ENCODE measurements at places on chromosomes 6 and 20.

- DNase-seq = no peak
Measured at GRCh38 chr6:97925504-97925903, 642.5 kb upstream of the MMS22L start.

DNA sequence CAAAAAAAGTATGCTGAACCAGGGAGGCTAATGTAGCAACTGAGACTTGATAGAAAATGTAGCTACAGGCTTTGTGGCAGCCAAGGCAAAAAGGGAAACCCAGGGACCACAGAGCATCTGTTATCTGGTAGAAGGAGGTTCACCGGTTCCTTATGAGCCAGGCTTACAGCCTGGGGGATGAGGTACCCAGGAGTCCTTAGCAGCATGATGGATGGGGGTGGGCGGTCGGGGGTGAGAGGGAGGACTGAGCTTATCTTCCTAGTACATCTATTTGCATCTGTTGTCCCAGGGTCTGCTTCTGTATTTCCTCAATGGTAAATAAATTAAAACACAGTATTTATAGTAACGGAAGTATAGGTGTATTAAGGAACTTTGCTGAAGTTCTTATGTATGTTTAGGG is 1.1 kb upstream of the GDAP1L1 start:
- no peak for DNase-seq

- DNase-seq = no peak
Measured at GRCh38 chr6:47852727-47853126, 70.9 kb downstream of the OPN5 start.

- DNase-seq = no peak
Measured at GRCh38 chr6:50112981-50113857, 63.5 kb upstream of the DEFB112 start.

DNA sequence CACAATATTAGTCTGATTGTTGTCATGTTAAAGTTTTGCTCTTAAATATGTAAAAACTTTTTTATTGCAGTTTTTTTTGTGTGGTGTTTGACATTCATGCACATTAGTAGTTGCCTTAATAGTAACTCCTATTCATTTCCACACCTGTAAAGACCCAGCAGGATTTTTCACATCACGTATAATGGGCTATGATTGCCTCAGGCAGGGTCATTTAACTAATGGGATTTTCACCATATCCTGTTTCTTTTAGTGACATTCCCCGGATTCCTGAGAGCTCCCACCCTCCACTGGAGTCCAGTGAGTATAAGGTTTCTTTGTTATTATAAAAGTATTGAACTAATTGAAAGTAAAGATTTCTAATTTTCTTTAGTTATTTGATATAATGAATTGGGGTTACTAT is 359.2 kb downstream of the RIMS1 start:
- DNase-seq = no peak

DNA sequence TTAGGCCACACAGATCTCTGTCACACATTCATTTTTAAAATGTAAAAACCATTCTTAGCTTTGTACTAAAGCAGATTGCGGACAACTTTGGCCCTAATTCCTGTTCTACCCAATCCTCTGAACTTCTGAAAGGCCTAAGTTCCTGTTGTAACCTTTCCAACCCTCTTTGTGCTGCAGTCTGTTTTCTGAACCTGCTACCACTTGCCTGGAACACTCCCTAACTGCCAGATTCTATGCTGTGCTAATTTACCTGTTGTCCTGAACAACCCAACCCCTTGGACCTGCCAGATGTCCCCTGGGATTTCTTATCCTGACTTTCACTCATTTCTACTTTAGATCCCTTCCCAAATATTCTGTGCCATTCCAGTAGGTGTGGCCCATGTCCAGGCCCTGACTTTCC is 398.7 kb downstream of the ZFAND3 start:
- DNase-seq = no peak

- no peak for DNase-seq
Measured at GRCh38 chr6:42391441-42391840, 60.3 kb downstream of the TRERF1 start.

- DNase-seq = no peak
Measured at GRCh38 chr6:143707697-143708096, 29.9 kb downstream of the PHACTR2 start.

GRCh38 chr6:167761794-167762258 is 64.9 kb upstream of the AFDN start:
- DNase-seq = no peak

DNA sequence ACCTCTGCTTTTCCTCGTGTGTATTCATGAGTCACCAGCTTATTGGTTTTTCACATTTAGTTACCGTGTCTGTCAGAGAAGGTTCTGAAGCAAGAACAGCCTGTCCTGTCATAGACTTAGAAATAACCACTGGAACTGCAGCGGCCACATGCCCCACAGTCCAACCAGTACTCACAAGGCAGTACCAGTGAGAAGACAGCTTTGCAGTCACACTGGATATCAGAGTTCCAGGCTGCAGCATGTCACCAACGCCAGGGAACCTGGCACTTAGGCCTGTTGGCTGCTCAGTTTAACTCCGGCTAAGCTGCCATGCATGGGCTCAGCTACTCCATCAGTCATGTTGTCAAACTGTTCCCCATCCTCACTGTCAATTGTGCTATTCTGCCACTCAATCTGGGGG is 40.1 kb downstream of the ADNP start:
- DNase-seq = no peak

GRCh38 chr6:1538810-1539478 is 70.8 kb upstream of the FOXC1 start:
- DNase-seq = no peak

DNA sequence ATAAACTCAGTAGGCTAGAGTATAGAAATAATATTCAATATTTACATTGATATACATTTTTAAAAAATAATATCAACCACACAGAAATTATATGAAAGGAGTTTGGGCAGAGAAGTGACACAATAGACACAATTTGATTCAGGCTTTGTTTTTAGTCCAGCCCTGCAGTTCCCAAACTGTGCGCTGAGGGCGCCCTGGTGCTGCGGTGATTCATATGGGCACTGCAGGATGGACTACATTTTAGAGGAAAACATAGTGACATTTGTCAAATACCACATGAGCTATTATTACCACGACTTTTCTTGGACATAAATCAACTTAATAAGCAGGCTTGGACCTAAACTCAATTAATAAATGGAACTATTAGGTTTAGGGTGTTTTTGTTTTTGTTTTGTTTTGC is 364.3 kb upstream of the ID4 start:
- no peak for DNase-seq

DNA sequence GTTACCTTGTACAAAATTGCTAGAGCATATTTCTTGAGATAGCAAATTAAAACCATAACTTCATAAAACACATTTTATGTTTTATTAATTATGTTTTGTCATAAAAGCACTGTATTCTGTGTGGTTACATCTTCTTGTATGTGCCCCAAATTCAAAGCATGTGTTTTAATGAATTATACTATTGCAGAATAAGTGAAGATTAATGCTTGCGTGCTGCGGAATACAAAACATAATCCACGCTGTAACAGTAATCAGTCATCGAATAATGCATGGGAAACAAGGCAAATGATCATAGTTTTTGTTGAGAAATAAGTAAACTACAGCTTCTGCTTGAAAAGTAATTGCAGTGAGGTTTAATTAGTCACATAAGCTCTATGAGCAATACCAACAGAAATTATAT is 459.2 kb upstream of the SOX4 start:
- no peak for DNase-seq

DNA sequence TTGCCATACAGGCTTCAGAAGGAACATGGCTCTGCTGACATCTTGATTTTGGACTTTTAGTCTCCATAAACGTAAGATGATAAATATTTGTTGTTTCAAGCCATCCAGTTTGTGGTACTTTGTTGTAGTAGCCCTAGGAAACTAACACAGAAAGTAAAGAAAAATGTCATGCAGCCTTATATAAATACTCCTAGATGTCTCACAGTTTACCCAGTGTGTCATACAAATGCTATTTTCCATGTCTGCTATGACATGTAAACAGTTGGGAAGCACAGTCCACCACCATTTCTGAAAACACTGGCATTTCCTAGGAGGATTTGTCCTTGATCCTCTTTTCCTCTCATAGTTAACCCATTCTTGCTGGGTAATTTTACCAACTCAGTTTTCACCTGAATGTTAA is 30.6 kb upstream of the ME1 start:
- no peak for DNase-seq

DNA sequence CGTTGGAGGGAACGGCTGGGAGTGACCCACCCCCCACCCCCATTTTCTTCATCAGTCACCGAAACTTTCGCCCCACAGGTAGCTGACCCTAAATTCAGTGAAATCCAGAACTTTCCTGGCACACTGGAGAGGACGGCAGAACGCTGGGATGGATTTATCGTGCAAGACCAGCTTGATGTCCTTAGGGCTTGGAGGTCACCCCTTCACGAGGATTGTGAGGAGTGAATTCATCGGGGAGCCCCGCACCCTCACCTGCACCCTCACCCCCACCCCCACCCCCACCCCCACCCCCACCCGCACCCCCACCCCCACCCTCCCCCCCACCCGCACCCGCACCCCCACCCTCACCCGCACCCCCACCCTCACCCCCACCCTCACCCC is 13.3 kb upstream of the TCFL5 start:
- DNase-seq = no peak

DNA sequence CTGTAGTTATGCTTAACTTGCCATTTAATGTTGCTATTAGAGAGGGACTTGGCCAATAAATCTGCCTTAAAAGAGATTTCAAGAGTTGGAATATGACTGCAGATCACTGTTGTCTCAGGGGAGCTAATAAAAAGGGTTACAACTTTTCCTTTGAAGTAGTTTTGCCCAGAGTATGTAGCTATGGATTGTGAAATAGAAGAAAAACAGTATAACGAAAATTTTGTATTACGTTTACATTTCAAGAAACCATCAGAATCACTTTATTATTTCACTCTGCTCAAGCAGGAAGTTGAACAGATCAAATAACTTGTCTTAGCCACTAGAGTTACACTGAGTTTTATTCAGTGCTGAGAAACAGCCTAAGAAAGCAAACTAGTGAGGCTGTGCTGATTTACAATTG is 3.0 kb upstream of the ZSCAN26 start:
- no peak for DNase-seq

DNA sequence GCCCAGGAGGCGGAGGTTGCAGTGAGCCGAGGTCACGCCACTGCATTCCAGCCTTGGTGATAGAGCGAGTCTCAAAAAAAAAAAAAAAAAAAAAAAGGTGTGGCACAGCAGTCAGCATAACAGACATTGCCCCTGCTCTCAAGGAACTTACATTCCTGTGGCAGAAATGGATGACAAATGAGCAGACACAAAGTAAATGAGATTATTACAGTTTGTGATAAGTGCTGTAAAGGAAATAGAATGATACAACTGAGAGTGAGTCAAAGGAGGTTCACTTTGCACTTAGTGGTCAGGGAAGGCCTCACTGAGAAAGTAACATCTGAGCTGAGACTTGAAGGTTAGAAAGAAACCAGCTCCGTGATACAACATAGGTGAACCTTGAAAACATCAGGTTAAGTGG is 36.4 kb downstream of the CEP250 start:
- no peak for DNase-seq

DNA sequence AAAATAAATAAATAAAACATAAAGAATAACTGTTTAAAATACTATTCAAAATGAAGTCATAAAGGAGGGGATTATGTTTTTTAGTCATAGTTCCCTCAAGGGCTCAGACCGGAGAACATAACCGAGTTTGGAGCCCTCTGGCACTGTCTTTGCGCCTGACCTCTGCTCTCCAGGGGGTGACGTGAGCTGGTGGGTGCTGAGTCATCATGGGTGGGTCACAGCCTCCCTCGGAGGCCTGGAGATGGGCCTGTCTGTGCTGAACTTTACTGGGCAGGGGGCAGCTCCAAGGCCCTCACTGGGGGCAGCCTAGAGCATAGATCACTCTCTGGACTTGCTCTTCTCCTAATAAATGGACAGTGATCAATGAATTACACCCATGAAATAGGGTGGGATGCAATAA is 3.1 kb upstream of the MAVS start:
- DNase-seq = no peak

- no peak for DNase-seq
Measured at GRCh38 chr6:154689493-154690255, 43.5 kb upstream of the SCAF8 start.

DNA sequence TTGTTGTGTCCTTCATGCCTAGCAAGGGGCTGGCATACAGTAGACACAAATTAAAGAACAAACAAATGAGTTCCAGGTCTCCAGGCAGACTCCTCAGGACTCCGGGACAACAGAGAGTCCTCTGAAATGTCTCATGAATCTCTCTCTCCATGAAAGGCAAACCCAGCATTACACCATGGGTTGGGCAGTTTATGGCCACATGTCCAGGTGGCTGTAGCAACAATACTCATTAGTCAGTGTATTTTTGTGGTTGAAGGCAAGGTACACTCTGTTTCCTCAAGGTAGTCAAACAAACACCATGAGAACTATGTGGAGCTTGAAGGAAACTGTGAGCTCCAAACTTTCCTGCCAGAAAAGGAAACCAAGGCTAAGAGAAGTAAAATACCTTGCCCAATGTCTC is 62.2 kb downstream of the KCNB1 start:
- no peak for DNase-seq

- no peak for DNase-seq
Measured at GRCh38 chr6:109912952-109913351, 65.2 kb upstream of the GPR6 start.

DNA sequence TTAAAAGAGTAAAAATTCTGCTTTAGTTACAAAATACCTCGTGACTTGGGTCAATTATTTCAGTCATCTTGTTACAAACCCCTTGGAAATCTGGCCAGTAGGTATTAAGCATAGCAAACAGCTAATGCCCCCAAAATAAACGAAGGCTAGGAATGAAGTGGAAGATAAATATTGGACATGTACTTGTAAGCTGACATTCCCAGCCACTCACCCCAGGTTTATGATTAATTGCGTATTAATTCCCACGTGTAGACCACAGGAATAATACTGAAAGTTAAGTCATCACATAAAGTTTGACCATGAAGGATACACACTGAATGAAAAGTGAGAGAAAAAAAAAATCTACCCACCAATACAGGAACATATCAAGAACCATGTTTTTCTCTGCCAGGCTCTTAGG is 936.5 kb upstream of the ADGRB3 start:
- no peak for DNase-seq

DNA sequence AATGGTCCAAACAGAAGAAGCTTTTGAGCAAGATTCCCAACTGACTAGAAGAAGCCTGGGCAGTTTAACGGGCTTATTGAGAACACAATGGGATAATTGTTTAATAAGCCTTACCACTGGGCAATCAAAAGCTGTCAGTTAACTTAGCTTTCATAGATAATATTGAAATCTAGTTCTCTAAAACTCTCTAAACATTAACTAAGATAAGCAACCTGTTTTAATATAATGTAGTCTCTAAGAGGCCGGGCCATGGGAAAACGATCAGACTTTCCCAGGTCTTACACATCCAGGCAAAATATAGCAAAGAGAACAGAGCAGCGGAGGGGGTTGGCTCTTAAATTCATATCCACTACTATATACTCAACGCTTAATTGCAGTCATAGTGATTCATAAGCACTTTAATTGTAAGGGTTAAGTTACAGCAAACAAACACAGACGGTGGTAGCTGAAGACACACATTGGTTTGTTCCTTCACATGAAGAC is 128.0 kb upstream of the FAM83B start:
- DNase-seq = no peak

All from CD4-positive, alpha-beta T cell treated with Interferon gamma for 1 hour (primary cell).